Urinary bladder (tissue), 4 donors: ENCODE measurements at places on chromosomes 2 and 18.

GRCh38 chr2:68975844-68976243 lies 1.4 kb downstream of the GKN1 start:
- DNase-seq = no peak

DNA sequence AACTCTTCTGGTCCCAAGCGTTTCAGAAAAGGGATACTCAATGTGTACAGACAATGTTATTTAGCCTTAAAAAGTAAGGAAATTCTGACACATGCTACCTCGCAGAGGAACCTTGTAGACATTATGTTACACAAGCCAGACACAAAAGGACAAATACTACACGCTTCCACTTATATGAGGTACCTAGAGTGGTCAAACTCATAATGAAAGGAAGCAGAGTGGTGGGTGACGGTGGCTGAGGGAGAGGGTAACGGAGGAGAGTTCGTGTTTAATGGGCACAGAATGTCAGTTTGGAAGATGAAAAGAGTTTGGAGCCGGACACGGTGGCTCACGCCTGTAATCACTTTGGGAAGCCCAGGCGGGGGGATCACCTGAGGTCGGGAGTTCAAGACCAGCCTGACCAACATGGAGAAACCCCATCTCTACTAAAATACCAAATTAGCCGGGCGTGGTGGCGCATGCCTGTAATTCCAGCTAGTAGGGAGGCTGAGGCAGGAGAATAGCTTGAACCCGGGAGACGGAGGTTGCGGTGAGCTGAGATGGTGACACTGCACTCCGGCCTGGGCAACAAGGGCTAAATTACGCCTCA lies 1.4 kb downstream of the MCM6 start:
- DNase-seq = no peak

DNA sequence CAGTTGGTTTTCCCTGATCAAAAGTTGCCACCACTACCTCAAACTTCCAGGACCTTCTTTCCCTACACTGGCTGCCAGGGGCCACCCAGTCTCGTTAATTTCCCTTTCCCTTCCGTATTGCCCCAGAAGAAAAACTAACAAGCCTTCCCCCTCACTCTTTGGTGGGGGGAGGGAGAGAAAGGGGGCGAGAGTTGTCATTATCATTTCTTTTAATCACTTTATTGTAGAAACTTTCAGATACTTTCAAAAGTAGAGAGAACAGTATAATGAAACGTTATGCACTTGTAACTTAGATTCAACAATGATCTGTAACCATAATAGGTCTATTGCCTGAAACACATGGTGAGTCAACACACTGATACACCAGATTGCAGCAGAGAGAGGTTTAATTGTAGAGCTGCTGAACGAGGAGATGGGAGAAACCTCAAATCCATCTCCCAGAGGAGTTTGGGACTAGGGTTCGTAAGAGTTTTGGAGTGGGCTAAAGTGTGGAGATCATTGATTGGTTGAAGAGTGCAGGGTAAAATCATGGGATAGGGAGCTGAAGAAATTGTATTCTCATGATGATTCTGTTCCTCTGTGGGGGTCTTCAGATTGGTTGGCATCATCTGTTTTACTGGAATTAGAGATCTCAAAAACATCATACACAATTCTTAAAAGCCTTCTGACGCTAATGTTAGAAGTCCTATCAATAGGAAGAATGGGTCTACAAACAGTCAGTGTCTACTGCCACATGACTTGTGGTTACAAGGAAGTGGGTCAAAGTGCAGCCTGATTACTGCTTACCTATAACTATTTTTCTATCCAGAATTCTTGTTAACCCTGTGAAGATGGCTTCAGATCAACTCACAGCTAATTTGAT lies 2.6 kb upstream of the RNF149 start:
- DNase-seq = no peak

DNA sequence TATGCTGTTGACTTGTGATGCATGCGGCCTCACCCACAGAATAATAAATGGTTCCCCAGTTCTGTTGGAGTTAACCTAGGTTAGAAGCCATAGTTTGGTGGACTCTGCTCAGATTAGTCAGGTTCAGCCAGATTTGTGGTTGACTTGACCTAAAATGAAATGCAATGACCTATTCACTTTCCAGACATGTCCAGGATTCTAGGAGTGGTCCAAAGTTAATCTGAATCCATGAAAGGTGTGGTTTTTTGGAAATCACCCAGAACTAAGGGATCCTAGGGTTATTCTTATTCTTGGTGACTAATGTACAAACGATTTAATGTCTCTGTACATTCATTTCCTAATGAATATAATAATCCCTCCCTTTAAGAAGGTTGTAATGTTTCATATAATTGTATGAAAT lies 88.9 kb upstream of the RBBP8 start:
- no peak for DNase-seq

- DNase-seq = no peak
These were observed 81.2 kb downstream of the MYO5B start for GRCh38 chr18:50113726-50114125.
